ENCODE measurements at places on chromosomes 4 and X.

GRCh38 chrX:78957768-78958130 is 12.6 kb downstream of the P2RY10 start:
- no peak for DNase-seq

- no peak for DNase-seq
Measured at GRCh38 chr4:7904952-7905915, 34.4 kb downstream of the AFAP1 start.

- no peak for DNase-seq
Measured at GRCh38 chrX:11381464-11381863, 88.3 kb downstream of the AMELX start.

DNA sequence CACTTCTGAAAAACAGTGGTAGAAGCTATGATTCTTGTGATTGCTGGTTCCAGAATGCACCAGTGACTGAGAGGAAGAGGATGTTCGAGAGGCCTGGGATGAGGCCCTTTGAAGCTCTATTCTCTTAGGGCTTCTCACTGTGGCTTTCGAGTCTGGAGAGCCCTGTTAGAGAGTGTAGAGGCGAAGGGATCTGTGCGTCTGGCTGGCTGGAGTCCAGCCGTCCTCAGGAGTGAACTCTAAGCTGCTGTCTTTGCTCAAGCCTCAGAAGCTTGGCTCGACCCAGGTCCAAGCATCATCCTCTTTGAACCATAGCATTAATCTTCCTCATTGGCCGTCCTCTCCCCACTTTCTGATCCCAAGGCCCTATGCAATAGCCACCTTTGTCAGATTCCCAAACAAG is 51.6 kb downstream of the ELF4 start:
- DNase-seq, result no peak

DNA sequence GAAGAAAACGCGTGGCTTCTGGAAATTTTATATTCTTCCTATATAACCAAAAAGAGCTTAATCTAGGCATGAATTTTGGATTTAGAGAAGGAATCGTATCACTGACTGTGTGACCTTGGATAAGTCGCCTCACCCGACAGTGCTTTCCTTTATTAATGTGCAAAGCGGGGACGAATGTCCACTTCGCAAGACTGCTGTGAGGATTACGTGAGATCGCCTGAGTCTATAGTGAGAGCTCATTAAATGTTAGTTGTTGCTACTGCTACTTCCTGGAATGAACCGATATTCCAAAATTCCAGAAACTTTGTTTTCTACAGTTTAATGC is 448 bp upstream of the TBC1D8B start:
- DNase-seq, result no peak

Measured in thoracic aorta (tissue), 2 donors.